ENCODE measurements at places on chromosomes 16 and 17.

- no peak for DNase-seq
Observed at GRCh38 chr17:38465391-38466345, 37.4 kb downstream of the ARHGAP23 start.

- peak; percentile 88 for DNase-seq
Observed at GRCh38 chr16:27202923-27203506, 311 bp upstream of the KDM8 start.

DNA sequence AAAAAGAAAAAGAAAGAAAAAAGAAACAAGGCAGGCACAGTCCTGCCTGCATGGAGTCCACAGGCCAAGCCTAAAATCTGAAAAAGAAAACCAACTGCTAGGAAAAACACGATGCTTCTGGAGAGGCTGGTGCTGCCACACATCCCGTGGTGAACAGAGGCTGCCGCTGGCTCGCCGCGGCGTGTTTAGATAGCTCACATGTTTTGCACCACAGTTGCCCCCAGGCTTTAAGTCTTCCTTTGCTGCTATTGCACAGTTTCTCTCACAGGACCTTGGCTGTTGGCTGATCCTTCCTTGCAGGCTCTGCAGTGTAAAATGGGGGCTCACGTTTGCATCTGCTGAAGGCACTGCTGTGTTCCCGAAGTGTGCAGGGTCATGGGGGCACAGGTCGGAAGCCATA is 8.6 kb downstream of the SLC6A4 start:
- DNase-seq: no peak

- DNase-seq: peak; percentile 45
Observed at GRCh38 chr17:80605326-80606066, 60.9 kb downstream of the RPTOR start.

GRCh38 chr16:78505036-78505435 is 405.6 kb downstream of the WWOX start:
- DNase-seq: no peak

DNA sequence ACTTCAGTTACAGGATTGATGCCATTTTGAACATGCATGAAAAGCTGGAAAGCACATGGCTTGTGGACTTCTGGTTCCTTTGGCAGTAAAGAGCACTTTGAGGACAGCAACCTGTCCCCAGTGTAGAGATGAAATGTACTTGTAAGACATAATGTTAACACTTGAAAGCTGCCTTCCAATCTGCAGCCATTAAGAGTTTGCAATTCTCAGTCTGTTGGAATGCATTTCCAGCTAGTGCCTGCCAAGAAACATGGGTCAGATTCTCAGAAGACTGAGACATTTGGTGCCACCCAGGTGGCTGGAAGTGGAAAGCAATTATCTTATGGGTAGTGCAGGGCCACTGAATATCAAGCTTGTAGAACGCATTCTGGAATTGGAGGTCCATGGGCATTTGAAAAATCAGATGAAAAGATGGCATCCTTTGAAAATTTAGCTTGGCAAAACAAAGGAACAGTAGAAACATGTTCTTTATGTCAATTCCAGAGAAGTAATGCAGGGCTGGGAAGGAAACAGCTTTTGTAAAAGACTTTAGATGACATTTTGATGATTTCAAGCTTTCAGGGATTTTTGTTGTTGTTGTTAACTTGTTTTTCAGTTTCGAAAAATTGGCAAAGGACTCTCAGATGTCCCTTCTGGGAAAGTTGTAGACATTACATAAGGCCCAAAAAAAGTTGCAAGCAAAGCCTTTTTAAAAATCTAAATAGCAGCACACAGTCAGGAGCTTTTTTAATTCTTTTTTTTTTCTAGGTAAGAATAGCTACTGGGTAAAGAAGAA is 147.0 kb downstream of the ABCA8 start:
- DNase-seq: no peak

GRCh38 chr16:74793571-74793970 is 19.0 kb upstream of the FA2H start:
- no peak for DNase-seq

DNA sequence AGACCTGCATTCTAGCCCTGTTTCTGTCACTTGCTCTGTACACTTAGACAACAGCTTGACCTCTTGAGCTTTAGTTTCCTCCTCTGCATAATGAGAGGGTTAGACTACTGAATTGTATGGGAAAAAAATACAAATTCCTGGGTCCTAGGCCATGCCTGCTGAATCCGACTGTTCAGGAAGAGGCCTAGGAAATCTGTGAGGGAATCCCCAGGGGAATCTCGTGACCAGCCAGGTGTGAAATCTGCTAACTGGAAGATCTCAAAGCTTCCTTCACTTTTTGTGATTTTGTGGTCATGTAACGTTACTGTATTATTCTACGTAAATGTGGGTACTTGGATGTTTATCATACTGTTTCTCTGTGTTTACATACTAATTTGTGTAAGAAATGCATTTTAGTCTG is 58.2 kb downstream of the CYLD start:
- no peak for DNase-seq

GRCh38 chr17:68674029-68674925 is 73.1 kb upstream of the FAM20A start:
- DNase-seq: no peak

GRCh38 chr16:21685034-21685455 is 21.3 kb downstream of the OTOA start:
- DNase-seq: no peak

DNA sequence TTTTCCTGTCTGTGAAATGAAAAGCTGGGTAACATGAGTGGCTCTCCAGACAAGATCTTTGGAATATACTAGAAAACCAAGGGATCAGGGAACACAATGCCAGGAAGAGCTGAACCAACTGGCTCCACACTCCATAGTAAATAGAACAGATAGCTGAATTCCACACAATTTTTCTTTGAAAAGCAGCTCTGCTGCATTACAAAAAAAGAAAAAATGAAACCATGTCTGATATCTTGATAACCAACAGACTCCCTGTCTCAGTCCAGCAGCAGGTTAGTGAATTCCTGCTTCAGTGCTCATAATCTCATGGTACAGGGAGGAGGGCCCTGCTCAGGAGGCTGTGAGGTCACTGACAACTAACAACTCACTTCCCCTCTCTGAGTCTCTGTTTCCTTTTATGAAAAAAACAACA is 97.1 kb downstream of the CDH11 start:
- no peak for DNase-seq

DNA sequence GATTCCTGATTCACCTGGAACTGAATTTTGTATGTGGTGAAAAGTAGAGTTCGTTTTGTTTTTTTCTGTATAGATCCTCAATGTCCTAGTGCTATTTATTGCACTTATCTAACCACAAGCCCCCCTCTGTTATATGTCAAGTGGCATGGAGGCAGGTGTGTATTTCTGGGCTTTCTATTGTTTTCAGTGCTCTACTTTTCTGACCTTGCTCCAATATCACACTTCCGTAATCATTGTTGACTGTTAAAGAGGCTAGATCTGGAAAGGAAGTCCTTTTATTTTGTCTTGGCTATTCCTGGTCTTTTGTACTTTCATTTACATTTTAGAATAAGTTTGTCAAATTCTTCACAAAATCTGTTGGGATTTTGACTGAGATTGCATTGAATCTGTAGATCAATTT is 26.8 kb upstream of the FBXO47 start:
- no peak for DNase-seq

DNA sequence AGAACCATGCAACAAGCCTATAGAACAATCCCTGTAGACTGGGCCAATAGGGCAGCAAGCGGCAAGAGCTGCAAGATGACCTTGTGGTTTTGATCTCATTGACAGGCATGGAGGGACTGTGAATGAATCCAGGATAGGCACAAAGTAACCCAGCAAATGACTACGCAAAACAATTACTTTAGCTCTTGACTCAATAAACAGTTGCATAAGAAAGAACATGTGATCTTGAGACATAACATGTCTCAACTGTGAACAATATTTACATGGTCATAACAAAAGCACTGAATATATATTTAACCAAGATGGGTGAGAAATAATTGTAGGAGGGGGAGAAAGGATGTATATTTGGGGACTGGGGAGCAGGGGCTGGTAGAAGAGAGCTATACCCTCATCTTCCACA is 313.7 kb upstream of the CDH5 start:
- DNase-seq: no peak

- DNase-seq: no peak
Observed at GRCh38 chr17:83073389-83074063, 5.9 kb upstream of the METRNL start.

DNA sequence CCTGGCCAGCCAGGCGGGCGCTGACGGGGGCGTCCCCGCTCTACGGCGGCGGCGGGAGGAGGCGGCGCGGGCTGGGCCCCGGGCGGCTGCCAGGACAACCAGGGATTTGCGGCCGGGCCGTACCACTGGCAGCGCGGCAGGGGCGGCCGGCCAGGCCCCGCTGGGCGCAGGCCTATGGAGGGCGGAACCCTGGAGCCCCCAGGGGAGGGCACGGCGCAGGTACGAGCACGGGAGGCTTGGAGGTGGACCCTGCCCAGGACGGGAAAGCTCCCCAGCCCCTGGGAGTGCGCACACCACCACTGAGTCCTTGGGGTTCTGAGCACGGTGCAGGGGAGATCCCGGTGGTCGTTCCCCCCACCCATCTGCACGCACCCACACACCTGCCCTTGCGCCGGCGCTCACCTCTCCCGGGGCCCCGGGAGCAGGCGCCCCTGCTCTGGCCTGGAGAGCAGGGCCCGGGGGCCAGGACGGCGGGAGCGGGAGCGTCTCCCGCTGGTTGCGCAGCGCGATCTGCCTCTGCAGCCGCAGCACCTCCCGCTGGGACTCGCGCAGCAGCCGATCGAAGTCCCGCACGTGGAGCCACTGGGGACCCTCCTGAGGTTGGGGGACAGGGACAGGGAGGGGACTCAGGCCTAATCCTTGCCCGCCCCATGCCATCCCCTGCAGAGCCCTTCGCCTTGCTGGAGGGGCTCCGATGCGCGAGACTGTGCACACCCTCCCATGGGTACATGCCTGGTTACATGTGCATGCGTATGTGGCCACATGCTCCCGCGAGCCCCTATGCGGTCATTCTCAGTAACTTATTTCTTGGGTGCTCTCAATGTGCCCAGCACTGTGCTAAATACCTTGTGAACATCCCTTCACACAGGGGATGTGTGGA is 3.9 kb downstream of the TSPOAP1 start:
- DNase-seq: no peak

- DNase-seq: no peak
Observed at GRCh38 chr16:11291091-11291703, 10.1 kb upstream of the PRM1 start.

GRCh38 chr16:47887496-47887895 is 268.3 kb downstream of the ABCC12 start:
- no peak for DNase-seq

GRCh38 chr16:52597772-52598483 is 51.0 kb upstream of the TOX3 start:
- DNase-seq: no peak

- DNase-seq: peak; percentile 74
Observed at GRCh38 chr16:1152123-1152638, 725 bp upstream of the CACNA1H start.

- no peak for DNase-seq
Observed at GRCh38 chr16:64991001-64991400, 130.9 kb downstream of the CDH11 start.

Measured in stimulated activated CD4-positive, alpha-beta T cell treated with anti-CD3 and anti-CD28 coated beads, Interleukin-4, amount 100 ng/mL, for 4 hours (primary cell).